ENCODE measurements at places on chromosomes 13 and 19.

DNA sequence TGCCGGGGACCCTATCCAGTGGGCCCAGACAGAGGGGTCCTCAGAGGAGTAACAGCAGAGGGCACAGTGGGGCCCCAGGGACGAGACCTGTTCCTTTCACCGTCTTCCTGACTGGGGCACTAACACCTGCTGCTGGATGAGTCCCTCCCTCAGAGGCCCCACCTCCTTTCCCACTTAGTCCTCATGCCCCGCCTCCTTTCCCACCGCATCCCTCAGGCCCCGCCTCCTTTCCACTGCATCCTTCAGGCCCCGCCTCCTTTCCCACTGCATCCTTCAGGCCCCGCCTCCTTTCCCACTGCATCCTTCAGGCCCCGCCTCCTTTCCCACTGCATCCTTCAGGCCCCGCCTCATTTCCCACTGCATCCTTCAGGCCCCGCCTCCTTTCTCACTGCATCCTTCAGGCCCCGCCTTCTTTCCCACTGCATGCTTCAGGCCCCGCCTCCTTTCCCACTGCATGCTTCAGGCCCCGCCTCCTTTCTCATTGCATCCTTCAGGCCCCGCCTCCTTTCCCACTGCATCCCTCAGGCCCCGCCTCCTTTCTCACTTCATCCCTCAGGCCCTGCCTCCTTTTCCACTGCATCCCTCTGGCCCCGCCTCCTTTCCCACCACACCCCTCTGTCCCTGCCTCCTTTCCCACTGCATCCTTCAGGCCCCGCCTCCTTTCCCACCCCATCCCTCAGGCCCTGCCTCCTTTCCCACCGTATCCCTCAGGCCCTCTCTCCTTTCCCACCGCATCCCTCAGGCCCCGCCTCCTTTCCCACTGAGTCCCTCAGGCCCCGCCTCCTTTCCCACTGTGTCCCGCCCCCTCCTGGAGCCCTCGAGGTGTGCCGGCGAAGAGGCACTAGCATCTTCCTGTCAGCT lies 6.7 kb downstream of the SPPL2B start:
- no peak for DNase-seq

DNA sequence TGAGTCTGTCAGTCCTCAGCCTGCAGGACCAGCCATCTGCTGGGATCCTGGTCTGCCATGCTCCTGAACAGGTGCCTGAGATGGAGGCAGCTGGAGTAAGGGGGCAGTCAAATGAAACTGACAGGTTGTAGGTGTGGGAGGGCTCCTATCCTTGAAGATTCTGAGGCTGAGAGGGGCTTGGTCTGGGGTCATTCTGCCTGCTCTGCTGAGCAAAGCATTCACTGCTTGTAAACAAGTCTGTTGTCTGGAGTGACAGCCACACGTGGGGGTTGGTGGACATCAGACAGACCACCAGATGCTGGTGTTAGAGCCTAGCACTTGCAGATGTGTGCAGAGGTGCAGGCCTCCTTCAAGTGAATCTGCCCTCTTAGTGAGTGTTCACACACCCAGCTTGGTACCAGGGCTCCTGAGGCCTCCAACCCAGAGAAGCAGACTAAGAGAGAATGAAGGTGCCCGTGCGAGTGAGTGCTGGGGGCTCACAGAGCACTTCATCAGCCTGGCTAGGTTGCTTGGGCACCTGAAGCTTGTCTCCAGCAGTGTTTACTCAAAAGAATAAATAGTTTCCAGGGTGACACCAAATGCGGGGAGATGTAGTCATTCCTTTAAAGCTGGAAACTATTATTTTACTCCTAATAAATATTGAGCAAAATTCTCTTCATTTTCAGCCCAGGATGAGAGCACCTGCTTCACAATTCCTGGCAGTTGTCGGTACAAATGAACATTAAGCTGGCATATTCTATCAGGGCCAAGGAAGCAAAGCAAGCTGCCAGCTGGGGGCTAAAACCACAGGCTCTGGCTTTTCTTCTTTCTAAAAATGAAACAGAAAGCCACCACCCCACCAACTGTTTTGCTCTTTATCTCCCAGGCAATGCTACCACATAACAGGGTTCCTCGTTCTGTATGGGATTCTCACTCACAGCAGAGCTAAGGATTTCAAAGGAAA lies 82.3 kb downstream of the RNASEH2B start:
- DNase-seq: no peak

GRCh38 chr13:28750187-28751045 lies 31.6 kb upstream of the SLC46A3 start:
- peak; percentile 30 for DNase-seq

GRCh38 chr13:53141336-53141735 lies 112.7 kb downstream of the OLFM4 start:
- DNase-seq: no peak
